ENCODE measurements at places on chromosomes 6 and 20. TPM values are rescaled to one million over a fixed set of nuclear protein-coding genes. Genes with fewer than 3 reads are reported as not detected.

GABRR1 gene
- total RNA-seq: not detected

- H3K4me1 ChIP-seq: peaks cover 50% of the 10 kb centered on the region
- peak overlapping the region; percentile 73 for H3K4me3 ChIP-seq
- H3K27ac ChIP-seq: peak overlapping the region; percentile 81
- DNase-seq: peak; percentile 50
- no peaks in the 10 kb centered on the region for H3K27me3 ChIP-seq
These were observed 1.4 kb downstream of the CLIC1 start for GRCh38 chr6:31734821-31735406.

- H3K4me1 ChIP-seq: no peaks in the 10 kb centered on the region
- no peak overlapping the region for H3K27ac ChIP-seq
- H3K36me3 ChIP-seq: no peaks in the 10 kb centered on the region
- H3K4me3 ChIP-seq: no peak overlapping the region
- DNase-seq: no peak
These were observed 23.2 kb downstream of the PLCB1 start for GRCh38 chr20:8155229-8155628.

TFAP2B gene
- total RNA-seq: not detected

C6orf163 gene
- total RNA-seq: 11.8 TPM
